Glomerular endothelial cell (primary cell): ENCODE measurements at places on chromosomes 6 and 20.

DNA sequence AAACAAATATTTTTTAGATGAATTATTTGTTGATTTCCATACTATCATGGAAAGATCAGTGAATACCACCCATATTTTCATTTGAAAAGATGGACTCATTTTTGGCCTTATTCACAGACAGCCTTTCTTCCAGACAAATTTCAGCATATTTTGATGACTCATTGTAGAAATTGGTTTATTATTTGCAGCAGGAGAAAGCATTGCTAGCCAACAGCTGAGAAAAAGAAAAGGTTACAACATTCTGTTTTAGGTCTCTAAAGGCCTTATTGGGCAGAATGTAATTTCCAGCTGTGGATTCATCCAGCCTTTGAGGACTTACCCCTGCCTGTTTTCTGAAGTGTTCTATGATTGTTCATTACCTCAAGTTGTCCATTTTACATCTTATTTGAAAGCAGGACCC, 201.9 kb downstream of the PLCB4 start:
- DNase-seq = no peak

GRCh38 chr6:118917546-118918328, 17.2 kb downstream of the MCM9 start:
- DNase-seq = no peak

DNA sequence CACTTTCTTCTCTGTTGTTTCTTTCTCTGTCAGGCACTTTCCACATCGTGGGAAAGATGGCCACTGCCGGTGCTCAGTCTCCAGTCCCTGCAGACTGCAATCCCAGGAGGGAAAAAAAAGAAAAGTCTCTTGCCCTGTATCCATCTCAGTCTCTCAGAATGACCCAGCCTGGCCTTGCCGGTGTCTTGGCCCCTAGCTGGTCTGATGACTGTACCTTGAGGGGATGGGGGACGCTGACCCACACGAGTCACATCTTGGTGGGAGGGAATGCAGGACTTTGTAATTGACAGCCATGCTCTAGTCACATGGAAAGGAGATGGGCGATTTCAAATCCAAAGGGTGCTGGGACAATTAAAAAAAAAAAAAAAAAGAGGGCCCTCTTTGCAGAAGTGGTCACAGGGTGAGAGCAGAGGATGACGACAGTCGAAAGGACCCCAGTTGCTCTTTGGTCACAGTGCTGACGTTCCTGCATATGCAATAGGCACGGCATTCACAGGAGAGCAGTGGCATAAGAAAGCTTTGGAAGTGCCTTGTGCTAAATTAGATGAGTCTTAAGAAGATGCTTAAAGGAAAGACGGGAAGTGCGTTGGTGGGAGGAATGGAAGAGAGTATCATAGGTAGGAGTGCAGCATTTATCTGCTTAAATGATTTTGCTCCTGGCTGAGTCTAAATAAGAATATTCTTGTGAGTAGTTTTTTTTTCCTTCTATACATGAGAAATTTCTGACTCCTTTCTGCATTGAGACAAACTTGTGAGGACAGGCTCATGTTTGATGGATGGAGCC, 63.9 kb upstream of the AKAP12 start:
- no peak for DNase-seq

GRCh38 chr20:61516346-61517208, 264.5 kb downstream of the CDH4 start:
- no peak for DNase-seq

DNA sequence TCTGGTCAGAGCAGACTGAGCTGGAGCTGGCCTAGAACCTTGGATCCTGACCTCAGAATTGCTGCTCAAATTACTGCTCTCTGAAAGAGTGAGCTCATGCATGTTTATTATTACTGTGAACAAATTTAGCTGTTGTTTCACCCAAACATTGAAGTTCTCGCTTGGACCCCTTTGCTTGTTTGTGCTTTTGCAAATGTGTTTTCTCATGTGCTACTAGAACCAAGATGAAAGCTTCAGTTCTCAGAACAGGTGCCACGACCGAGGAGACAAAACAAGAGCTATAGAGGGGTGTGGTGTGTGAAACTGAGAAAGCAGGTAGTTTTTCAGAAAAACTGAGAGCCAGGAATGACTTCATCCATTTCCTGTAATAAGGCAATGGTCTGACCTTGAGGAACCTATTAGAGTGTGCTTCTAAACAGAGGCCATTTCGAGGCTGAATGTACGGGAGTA, 50.0 kb upstream of the ESR1 start:
- no peak for DNase-seq

- no peak for DNase-seq
Observed at GRCh38 chr6:71254323-71254722, 34.3 kb upstream of the OGFRL1 start.

DNA sequence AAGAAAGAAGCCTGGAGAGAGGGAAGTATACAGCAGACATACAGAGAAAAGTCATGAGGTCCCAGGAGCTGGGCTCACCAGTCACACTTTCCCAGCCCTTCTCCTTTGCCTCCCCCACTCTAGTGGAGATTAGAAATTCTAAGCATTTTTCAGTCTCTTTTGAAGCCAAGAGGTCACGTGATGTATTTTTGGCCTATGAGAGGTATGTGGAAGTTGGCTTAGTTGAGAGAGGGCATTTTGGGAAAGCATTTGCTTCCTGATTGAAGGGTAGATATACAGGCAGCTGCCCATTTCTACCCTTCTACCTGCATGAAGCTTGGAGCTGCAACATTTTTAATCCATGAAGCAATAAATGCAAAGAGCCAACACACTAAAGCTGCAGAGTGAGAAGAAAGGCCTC, 106.0 kb upstream of the TNFAIP3 start:
- DNase-seq = no peak

DNA sequence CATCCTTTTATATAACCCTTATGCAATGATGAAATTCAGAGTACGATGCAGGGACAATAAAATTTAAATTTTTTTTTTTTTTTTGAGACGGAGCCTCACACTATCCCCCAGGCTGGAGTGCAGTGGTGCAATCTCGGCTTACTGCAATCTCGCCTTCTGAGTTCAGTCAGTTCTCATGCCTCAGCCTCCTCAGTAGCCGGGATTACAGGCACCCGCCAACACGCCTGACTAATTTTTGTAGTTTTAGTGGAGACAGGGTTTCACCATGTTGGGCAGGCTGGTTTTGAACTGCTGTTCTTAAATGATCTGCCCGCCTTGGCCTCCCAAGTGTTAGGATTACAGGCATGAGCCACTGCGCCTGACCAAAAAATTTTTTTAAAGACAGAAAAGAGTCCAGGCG, 15.2 kb downstream of the MTO1 start:
- no peak for DNase-seq

DNA sequence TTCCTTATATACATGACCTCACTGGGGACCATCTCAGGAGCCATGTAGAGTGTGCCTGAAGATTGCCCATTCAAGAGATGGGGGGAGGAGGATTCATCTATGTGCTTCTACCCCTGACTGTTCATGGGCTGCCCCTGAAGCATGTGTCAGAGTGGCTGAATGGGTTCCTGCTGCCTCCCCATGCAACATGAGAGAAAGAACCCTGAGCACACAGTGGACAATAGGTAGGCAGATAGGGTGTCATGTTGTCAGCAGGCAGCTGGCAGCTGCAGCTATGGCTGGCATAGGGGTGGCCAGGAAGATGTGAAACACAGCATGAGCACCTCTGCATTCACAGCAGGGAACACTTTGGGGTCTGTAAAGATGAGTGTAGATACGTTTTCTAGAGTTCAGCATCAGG, 208.4 kb upstream of the CNR1 start:
- no peak for DNase-seq

GRCh38 chr20:63735859-63736718, at the start of gene LIME1:
TSS of gene LIME1 (plus strand) at chr20:63736664. CDS start at chr20:63737550, 886 bp downstream.
- DNase-seq = no peak

GRCh38 chr6:1760876-1761275, 151.2 kb downstream of the FOXC1 start:
- DNase-seq = no peak
